Progenitor cell of endocrine pancreas (in vitro differentiated cells): ENCODE measurements at places on chromosomes 7 and 10.
A peak's percentile ranks its signal among the peaks of the same experiment; 100 is the strongest.

DNA sequence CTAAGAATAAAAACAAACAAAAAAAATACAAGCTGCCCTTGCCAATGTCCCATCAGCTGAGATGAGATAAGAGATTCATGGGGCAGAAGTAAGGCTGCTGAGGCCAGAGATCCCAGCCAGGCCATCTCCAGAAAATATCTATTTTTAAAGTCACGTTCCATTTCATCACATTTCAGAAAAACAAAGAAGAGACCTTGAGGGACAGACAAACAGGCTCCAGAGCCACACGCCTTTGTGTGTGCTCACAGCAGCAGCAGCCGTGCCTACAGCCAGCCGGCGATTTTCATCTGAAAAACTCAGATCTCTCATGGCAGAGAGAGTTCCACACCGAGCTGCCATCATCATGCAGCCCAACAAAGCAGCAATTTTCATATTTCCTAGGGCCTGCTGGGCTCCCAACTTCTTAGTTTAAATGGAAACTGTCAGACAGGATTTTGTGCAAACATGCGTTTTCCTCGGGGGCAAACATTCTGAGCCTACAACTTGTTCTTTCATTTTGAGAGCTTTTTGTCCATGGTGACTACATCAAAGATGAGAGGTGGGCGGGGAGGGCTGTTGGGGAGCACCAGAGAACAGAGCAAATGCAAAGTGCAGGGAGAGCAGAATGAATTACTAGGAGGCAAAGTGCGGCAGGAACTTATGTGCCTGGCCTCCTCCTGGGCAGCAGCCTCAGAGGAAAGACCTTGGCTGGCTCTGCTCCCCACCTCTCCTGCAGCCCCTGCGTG lies 38.8 kb downstream of the DLG5 start:
- H3K4me3 ChIP-seq, result peak overlapping the region; percentile 58
- H3K27ac ChIP-seq, result peak overlapping the region; percentile 97
- no peaks in the 10 kb centered on the region for H3K27me3 ChIP-seq
- DNase-seq, result no peak
- H3K36me3 ChIP-seq, result peaks cover 2% of the 10 kb centered on the region

DNA sequence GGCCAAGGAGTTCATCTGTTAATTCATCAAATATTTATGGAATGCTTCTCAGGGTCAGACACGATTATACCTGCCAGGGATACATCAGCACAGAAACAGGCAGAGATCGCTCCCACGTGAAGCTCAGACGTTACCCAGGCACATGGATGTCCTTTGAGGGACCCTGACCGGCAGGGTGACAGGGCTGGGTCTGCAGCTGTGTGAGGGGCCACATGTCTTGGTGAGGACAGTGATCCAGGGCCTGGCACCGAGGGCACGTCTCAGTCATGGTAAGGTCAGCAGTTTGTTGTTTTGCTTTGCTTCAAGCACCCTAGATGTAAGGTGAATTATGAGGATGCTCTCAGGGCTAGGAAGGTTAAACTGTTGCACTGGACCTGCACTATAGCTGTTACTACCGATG lies 227.9 kb downstream of the WDR37 start:
- no peak for DNase-seq
- H3K4me1 ChIP-seq, result peaks cover 6% of the 10 kb centered on the region
- peaks cover 6% of the 10 kb centered on the region for H3K27me3 ChIP-seq
- H3K27ac ChIP-seq, result no peak overlapping the region
- H3K36me3 ChIP-seq, result no peaks in the 10 kb centered on the region
- H3K4me3 ChIP-seq, result no peak overlapping the region

GRCh38 chr7:117009705-117010361 lies 56.5 kb downstream of the ST7 start:
- no peaks in the 10 kb centered on the region for H3K36me3 ChIP-seq
- H3K4me3 ChIP-seq, result no peak overlapping the region
- peaks cover 15% of the 10 kb centered on the region for H3K4me1 ChIP-seq
- H3K27ac ChIP-seq, result no peak overlapping the region
- H3K27me3 ChIP-seq, result no peaks in the 10 kb centered on the region

DNA sequence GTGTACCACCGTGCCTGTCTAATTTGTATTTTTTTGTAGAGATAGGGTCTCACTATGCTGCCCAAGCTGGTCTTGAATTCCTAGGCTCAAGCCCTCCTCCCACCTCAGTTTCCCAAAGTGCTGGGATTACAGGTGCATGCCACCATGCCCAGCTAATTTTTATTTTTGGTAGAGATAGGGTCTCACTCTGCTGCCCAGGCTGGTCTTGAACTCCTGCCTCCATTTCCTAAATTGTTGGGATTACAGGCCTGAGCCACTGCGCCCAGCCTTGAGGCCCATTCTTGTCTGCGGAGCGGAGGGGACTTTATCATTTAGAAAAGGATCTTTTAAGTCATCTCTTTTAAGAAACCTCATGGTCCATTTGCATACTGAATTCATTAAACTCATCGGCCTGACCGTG lies 221.4 kb upstream of the SH2B2 start:
- H3K27ac ChIP-seq, result peak overlapping the region; percentile 52
- peaks cover 12% of the 10 kb centered on the region for H3K4me1 ChIP-seq
- H3K27me3 ChIP-seq, result no peaks in the 10 kb centered on the region
- DNase-seq, result no peak
- H3K36me3 ChIP-seq, result peaks cover 12% of the 10 kb centered on the region
- H3K4me3 ChIP-seq, result no peak overlapping the region

GRCh38 chr7:19610194-19610943 lies 98.5 kb downstream of the POLR1F start:
- H3K4me3 ChIP-seq, result no peak overlapping the region
- no peaks in the 10 kb centered on the region for H3K27me3 ChIP-seq
- DNase-seq, result no peak
- H3K36me3 ChIP-seq, result no peaks in the 10 kb centered on the region
- no peak overlapping the region for H3K27ac ChIP-seq

- H3K27ac ChIP-seq, result no peak overlapping the region
- peaks cover 43% of the 10 kb centered on the region for H3K27me3 ChIP-seq
- no peak overlapping the region for H3K4me3 ChIP-seq
- no peak for DNase-seq
- H3K4me1 ChIP-seq, result no peaks in the 10 kb centered on the region
Observed at GRCh38 chr10:44761076-44761475, 150.1 kb upstream of the TMEM72 start.

DNA sequence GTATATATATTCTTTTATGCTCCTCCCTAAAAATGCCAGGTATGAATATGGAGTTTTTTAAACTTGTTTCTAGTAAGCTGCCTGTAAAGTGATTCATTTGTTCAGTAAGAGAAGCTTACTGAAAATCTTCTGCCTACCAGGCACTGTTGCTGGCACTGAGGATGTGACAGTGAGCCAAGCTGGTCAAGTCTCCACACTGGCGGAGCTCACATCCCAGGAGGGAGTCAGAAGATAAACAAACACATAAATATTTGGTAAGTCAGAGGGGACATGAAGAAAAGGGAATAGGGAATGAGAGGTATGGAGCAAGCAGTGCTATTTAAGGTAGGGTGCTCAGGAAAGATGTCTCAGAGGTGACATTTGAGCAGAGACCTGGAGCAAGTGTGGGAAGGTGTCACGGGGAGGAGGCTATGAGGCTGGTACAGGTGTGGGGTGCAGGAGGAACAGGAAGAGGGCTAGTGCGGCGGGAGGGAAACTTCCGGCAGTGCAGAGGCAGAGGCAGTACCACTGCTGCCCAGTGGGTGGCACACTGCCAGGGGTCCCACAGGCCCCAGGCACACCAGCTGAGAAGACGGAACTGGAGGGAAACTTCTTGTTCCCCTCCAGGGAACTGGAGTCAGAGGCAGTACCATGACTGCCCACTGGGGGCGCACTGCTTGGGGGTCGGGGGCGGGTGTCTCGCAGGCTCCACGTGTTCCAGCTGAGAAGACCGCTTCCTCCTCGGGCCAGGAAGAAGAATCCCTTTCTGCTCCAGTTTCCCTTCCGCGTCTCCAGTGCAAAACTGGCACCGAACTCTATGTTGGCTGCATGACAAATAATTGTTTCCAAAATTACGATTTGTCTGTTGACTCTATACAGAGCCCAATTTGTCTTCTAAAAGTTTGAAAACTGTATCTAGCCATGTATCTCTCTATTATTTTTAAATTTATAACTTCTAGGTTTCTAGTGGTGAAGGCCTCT lies 161.0 kb downstream of the TEX36 start:
- H3K27me3 ChIP-seq, result peaks cover 4% of the 10 kb centered on the region
- no peak for DNase-seq
- no peaks in the 10 kb centered on the region for H3K36me3 ChIP-seq
- H3K4me3 ChIP-seq, result no peak overlapping the region
- H3K27ac ChIP-seq, result no peak overlapping the region

GRCh38 chr7:94874036-94874785 lies 33.2 kb upstream of the PPP1R9A start:
- no peak for DNase-seq
- H3K36me3 ChIP-seq, result peaks cover 7% of the 10 kb centered on the region
- no peak overlapping the region for H3K27ac ChIP-seq
- H3K4me3 ChIP-seq, result no peak overlapping the region
- H3K4me1 ChIP-seq, result peaks cover 2% of the 10 kb centered on the region
- H3K27me3 ChIP-seq, result no peaks in the 10 kb centered on the region

DNA sequence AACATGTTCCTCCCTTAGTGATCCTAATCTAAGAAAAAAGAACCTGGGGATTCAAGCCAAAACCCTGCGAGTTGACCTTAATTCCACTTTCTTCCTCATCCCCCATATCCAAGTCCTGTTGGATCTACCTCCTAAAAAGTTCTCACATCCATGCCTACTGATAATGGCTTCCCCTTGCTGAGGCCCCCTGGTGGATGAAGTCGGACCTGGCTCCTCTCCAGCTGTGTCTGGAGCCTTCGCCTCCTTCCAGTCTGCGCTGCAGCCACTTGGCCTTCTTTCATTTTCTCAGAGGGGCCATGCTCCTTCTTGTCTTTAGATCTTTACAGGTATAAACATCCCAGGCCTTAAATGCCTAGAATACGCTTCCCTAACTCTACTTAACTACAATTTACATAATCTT lies 8.1 kb downstream of the PDE1C start:
- DNase-seq, result peak; percentile 33
- H3K4me1 ChIP-seq, result peaks cover 20% of the 10 kb centered on the region
- H3K27me3 ChIP-seq, result peaks cover 57% of the 10 kb centered on the region
- no peak overlapping the region for H3K4me3 ChIP-seq

DNA sequence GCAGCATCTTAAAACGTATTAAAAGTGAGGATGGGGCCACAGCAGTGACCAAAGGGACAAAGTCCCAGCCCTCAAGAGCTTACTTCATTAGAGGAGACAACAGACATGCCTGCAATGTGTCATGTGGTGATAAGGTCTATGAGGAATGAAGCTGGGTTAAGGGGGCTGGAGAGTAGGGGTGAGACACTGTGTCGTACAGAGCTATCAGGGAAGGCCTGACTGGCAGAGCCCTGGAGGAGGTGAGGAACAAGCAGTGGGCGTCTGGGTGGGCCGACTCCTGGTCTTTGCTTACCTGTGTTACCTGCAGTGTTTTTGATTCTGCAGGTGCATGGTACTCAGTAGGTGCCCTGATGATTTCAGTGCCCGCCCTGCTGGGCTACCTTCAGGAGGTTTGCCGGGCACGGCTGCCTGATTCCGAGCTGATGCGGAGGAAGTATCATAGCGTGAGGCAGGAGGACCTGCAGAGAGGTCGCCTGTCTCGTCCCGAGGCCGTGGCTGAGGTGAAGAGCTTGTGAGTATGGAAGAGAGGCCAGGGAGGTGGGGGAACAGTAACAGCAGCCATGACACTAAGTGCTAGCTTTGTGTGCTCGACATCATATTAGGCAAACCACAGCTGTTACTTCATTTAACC lies 7.6 kb downstream of the ZFYVE27 start:
- H3K27ac ChIP-seq, result no peak overlapping the region
- no peak overlapping the region for H3K4me3 ChIP-seq
- H3K4me1 ChIP-seq, result no peaks in the 10 kb centered on the region
- H3K27me3 ChIP-seq, result no peaks in the 10 kb centered on the region
- H3K36me3 ChIP-seq, result peaks cover 20% of the 10 kb centered on the region

- peaks cover 7% of the 10 kb centered on the region for H3K27me3 ChIP-seq
- DNase-seq, result no peak
- H3K36me3 ChIP-seq, result no peaks in the 10 kb centered on the region
- H3K4me1 ChIP-seq, result peaks cover 4% of the 10 kb centered on the region
- H3K4me3 ChIP-seq, result no peak within 1 kb of the TSS
- H3K27ac ChIP-seq, result no peak within 1 kb of the TSS
Observed at GRCh38 chr10:49187950-49188761, at the start of gene TMEM273. Gene TMEM273, minus strand, starts transcription at chr10:49188391. Its CDS starts 55 bp downstream, at chr10:49188336.

DNA sequence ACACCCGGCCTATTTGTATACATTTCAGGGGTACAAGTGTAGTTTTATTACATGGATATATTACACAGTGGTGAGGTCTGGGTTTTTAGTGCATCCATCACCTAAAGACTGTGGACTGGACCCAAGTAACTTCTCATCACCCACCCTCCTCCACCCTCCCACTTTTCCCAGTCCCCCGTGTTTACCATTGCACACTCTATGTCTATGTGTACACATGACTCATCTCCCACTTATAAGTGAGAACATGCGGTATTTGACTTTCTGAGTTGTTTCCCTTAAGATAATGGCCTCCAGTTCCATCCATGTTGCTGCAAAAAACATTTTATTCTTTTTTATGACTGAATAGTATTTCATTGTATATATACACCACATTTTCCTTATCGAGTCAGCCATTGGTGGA lies 98.9 kb upstream of the WAC start:
- no peak overlapping the region for H3K27ac ChIP-seq
- no peak for DNase-seq
- H3K4me3 ChIP-seq, result no peak overlapping the region
- no peaks in the 10 kb centered on the region for H3K36me3 ChIP-seq

GRCh38 chr10:70063418-70064098 lies 10.9 kb downstream of the MACROH2A2 start:
- H3K4me3 ChIP-seq, result no peak overlapping the region
- DNase-seq, result no peak
- peaks cover 3% of the 10 kb centered on the region for H3K4me1 ChIP-seq
- no peak overlapping the region for H3K27ac ChIP-seq
- no peaks in the 10 kb centered on the region for H3K27me3 ChIP-seq
- peaks cover 18% of the 10 kb centered on the region for H3K36me3 ChIP-seq

GRCh38 chr10:33423154-33423529 lies 88.7 kb upstream of the NRP1 start:
- H3K27ac ChIP-seq, result peak overlapping the region; percentile 91
- H3K36me3 ChIP-seq, result no peaks in the 10 kb centered on the region
- peaks cover 27% of the 10 kb centered on the region for H3K4me1 ChIP-seq
- no peak overlapping the region for H3K4me3 ChIP-seq
- no peak for DNase-seq
